ENCODE measurements at places on chromosomes 1 and 21.

GRCh38 chr1:81664341-81664740, 136.4 kb upstream of the ADGRL2 start:
- no peak for DNase-seq

DNA sequence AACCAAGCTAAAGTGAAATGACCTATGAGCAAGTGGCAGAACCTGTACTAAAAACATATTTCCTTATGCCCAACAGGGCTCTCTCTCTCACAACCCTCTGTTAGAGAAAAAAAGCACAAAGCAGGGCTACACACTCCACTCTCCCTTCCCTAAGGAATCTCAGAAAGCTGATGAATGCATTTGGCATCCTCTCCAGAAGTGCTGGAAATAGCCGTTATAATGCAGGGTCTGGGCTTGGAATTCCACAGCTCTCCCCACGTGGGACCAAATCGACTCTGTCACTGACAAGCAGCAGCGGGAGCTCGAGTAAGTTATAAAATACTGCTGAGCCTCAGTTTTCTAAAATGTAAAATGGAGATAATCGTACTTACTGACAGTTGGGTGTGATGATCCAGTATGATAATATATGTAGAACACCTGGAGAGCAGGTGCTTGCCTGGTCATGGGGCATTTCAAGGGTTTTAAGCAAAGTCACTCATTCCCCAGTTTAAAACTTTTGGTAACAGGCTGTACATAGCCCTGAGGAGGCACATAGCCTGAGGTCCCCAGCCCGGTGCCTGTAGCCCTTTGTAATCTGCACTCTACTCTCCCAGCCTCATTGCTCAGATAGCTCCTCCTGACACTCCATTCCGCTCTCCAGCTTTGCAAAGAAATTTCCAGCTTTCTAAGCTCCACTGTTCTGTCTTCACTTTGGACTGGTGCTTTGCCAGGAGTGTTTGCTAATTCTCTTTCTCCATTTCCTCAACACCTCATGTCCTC, 175.6 kb upstream of the DAB1 start:
- DNase-seq, result no peak

GRCh38 chr1:12245116-12245515, 15.3 kb downstream of the VPS13D start:
- no peak for DNase-seq

DNA sequence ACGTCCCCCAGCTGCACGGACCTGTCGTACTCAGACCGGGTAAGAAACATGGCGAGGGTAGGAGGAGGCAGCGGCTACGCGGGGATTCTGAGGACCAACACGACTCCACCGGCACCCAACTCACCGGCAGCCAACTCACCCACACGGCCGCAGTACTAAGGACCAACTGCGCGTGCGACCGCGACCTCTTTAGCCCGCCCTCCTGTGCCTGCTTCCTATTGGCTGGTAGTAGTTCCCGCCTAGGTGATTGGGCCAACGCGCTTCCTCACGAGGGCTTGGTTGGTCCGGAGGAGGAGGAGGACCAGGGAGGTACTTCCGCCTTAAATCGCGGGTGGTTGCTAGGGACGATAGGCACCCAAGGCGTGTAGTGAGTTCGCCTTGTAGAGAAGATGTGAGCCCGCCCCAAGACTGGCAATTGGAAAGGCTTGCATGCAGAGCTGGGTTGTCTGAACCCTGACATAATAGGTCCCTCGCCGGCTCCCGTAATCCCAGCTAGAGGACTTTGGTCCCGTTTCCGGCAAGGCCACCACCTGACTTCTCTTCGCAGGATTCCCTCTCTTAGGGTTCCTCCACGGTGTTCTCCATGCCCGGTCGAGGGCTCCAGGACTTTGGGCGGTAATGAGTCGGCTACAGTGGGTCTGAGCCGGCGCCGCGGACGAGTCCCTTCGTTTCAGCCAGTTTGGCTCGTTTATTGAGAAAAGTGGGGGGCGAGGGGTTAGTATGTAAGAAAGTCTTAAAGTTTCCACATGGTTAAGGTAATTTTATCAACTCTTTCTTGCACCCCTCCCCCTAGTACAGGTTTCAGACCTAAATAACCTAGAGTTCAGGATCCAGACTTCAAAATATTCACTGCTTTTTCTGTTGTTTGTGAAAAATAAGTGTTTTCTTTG, at the start of gene PSMA5:
PSMA5 (minus strand) TSS at position 168 of the 890 bp plus-strand sequence; CDS start at position 50, 118 bp downstream.
- peak; percentile 93 for DNase-seq

DNA sequence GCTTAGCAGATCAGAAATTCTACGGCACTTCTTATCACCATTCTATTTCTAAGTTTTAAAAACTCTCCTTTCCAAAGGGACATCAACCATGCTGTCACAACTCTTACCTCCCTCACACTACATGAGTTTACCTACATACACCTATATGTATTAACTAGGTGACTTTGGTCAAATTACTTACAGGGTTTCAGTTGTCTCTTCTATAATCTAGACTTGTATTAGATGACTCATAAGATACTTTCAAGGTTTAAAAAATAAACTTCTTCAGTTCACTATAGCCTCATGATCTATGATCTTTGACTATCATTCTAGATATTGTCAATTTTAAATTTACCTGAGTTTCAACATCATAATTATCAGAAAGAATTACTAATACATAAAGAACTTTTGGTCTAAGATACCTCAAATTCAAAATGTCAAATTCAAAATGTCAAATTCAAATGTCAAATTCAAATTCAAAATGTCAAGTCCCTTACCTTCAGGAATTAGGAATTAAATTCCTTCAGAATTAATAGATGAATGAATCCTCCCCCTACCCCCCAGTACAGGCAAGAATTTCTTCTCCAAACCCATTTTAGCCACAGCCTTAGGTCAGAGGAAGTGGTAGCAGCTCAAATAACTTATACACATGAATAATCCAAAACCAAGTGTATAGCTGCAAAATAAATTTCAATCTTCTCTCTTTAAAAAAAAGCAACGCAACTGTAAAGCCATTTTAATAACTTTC, 31.1 kb downstream of the OTUD7B start:
- DNase-seq, result no peak

- peak; percentile 9 for DNase-seq
Measured at GRCh38 chr1:234972411-234973191, 156.0 kb downstream of the TOMM20 start.

GRCh38 chr1:16230744-16231143, 6.2 kb downstream of the CPLANE2 start:
- DNase-seq, result no peak

DNA sequence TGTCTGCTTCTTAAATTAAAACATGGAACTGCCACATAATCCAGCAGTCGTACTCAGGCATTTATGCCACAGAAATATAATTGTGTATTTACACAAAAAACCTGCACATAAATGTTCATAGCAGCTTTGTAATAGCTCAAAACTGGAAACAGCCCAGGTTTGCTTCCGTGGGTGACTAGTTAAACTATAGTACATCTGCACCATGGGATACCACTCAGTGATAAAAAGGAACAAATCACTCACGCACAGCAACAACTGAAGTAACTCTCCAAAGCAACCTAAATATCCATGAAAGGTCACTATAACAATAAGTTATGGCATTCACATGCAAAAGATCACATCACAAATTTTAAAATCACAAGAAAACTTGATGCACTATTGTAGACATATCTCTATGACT, 64.4 kb downstream of the KCNT2 start:
- DNase-seq, result no peak

GRCh38 chr21:37407719-37408420, 41.3 kb downstream of the DYRK1A start:
- no peak for DNase-seq

DNA sequence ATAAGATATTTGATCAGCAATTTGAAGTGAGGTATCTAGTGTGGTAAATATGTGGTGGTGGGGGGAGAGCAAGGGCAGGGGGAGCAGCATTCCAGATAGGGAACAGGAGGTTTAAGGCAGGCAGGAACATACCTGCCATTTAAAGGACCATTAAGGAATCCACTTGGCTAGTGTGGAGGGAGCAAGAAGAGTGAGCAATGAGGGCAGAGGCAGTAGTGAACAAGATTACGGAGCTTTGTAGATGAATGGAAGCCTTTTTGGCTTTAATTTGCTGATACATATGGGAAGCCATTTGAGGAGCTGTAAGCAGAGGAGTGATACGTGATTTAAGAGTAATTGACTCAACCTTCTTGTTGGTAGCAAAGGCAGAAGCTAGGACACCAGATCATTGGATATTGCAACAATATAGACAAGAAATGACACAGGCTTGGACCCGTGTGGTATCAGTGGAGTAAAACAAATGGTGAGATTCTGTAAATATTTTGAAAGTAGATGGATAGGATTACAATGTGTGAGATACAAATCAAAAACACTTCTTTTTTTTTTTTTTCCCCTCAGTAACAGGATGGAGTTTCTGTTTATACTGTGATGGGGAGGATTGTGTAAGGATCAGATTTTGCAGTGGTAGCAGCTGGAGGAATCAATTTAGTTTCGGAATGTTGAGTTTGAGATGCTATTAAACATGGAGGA, 73.8 kb upstream of the B3GALT2 start:
- DNase-seq, result no peak

DNA sequence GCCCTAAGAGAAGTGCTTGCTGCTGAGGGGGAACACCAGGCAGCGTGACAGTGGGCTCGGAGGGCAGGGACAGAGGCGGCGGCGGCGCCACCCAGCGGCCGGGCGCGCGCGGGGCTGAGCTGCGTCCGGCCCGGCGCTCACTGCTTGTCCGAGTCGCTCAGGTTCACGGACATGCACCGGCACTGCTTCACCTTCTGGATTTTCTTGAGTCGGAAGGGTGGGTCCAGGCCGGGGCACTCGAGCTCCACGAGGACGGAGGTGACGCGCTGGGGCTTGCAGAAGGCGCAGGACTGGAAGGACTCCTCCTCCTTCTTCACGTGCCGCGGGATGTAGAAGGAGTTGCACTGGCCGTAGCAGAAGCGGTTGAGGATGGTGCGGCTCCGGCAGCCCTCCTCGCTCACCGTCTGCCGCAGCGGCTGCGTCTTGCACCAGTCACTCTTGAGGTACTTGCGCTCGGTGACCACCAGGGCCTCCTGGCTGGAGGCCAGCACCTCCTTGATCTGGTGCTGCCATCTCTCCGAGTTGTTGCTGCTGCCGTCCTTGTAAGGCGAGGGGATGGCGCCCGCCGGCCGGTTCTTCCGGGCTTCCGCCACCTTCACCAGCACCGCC, 119.0 kb downstream of the GREM2 start:
- DNase-seq, result no peak

DNA sequence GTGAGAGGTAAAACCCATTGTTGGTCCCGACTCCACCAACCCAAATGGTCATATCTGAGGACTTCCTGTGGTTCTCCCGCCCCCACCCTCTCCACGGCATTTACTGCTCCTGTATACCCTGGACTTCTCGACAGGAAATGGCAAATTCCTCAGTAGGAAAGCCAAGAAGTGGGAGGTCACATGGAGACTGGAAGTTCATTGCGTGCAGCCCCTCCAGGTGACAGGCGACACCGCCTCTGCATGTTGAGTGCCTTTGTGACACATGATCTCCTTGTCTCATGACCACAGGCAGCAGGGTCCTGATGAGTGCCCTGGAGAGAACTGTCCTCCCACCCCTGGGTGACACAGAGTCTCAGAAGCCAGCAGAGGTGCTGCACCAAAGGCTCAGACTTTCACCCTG, 24.2 kb downstream of the ERG start:
- DNase-seq, result no peak

DNA sequence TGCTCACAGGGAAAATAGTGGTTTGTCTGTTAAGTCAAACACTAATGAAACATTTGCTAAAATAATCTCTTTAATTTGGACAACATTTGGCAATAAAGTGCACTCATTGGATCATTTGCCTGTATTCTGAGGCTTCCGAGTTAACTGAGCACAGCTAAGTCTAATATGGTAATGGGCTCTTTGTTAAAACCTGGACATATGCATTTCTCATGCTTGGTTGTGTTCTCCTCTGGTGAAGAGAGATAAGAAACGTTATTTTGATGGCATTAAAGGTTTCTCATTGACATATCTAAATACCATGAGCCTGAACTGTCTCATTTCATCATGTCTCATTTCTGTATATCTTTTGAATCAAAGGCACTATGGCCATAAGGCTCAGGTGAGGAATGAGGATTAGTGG, 13.4 kb upstream of the NRIP1 start:
- no peak for DNase-seq

- no peak for DNase-seq
Measured at GRCh38 chr1:91846007-91846638, 39.8 kb downstream of the TGFBR3 start.

GRCh38 chr1:91500756-91501522, at the start of gene CDC7:
TSS of gene CDC7 (plus strand) at chr1:91500851. CDS start at chr1:91501717, 866 bp downstream.
- peak; percentile 89 for DNase-seq

GRCh38 chr1:247331172-247331524, 519 bp downstream of the ZNF496 start:
- peak; percentile 75 for DNase-seq

DNA sequence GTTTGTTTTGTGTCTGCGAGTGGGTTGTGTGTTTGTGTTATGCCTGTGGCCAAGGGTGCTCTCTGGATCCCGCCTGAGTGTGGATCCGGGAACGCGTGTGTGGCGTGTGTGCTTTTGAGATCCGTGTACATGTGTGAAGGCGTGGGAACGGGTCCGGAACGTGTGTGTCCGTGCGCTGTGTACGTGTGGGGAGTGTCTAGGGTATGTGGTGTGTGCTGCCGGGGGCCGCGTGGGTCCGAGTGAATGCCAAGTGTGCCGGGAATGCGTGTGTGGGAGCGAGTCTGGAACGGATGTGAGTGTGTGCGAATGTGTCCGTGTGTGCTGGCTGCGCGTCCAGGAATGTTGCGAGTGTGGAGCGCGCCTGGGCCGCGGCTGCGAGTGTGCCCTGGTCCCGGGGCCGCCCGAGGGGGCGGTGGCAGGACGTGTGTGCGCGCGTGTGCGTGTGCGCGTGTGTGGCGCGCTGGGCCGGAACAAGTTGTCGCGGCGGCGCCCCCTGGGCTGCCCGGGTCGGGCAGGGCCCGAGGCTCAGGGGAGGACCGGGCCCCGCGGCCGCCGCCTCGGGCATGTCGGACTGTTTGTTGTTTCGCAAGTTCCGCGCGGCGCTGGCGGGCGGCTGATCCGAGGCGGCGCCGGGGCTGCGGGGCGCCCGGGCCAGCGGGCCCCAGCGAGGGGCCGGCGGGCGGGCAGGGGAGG, 953 bp downstream of the PTPRU start:
- peak; percentile 14 for DNase-seq

- no peak for DNase-seq
Measured at GRCh38 chr1:12400027-12400693, 170.3 kb downstream of the VPS13D start.

DNA sequence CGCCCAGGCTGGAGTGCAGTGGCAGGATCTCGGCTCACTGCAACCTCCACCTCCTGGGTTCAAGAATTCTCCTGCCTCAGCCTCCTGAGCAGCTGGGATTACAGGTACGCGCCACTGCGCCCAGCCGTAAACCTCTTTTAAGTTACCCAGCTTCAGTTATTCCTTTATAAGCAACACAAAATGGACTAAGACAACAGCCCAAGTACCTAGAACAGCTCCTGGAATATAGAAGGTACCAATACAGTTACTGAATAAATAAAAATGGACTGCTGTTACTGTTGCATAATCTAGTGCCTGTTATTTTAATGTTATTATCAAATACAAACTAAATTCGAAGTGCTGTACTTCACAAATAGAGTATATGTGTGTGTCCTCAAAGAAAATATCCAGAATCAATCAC, 17.1 kb downstream of the RNF115 start:
- DNase-seq, result no peak

DNA sequence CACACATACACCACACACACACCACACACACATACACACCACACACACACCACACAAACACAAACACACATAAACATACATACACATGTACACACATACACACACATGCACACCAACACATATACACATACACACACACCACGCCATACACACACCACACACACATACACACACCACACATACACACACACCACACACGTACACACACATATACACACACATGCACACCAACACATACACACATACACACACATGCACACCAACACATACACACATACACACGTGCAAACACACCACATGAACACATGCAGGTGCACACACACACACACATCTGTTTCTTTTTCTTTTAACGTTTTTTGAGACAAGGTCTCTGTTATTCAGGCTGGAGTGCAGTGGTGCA, 41.0 kb upstream of the SLC45A1 start:
- DNase-seq, result no peak

Data from activated naive CD8-positive, alpha-beta T cell treated with anti-CD3 and anti-CD28 coated beads, Interleukin-2, amount 50 U/mL, for 24 hours (primary cell).